ENCODE measurements at places on chromosomes 7 and 10.
A peak's percentile ranks its signal among the peaks of the same experiment; 100 is the strongest.

DNA sequence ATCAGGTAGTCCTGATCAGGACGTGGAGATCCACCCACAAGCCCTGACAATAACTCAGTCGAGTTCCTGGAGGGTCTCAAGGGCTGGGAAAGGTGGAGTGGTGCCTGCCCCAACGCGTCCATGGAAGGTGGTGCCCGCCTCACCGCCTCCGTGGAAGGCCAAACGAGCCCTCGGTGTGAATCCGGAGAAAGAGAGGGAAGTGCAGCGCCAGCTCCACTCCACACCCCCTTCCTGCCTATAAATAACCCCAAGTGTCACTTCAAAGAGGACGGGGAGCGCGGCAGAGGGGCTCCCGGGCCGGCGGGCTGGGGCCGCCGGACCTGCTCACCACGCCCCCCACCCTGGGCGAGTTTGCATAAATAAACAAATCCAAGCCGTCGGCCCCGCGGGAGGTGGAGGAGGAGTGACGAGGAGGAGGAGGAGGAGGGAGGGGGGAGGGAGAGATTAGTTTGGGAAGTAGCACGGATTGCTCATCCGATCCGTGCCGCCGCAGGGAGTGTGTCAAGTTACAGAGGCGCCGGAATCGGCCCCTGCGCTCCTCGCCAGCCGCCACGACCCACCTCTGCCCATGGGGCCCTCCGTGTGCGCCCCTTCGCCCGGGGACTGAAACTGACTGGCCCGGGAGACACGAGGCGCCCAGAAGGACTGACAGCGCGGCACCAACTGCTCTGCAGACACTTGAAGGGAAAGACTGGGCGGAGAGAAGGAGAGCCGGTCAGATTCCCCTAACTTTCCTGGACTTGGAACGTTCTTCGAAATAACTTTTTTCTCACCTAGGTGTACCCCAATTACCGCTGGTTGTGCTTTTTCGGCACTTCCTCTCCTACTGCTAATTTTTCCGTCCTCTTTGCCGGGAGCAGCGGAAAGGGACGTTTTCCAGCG lies at the start of gene COL13A1:
Gene COL13A1, plus strand, starts transcription at position 473 of the 882 bp plus-strand sequence. CDS start 518 bp downstream, outside the sequence.
- no peak for DNase-seq

DNA sequence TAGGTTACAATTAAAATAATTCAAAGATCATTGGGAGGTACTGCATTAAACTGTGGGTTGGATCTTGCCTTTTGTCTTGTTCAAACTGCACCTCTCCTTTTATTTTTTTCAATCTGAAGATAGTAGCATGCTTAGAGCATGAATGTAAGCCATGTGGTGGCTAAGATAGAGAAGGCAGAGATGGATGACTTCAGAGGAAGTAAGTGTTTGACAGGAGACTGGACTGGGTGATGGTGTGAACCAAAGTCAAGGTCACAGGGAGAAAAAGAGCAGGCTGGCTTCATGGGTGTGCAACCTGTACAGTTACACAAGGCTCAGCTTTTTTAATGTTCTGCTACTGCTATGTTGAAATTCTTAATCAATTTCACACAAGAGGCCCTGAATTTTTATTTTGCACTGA lies 85.6 kb downstream of the ZEB1 start:
- DNase-seq: no peak

GRCh38 chr10:84095811-84096497 lies 43.4 kb upstream of the GHITM start:
- DNase-seq: no peak

DNA sequence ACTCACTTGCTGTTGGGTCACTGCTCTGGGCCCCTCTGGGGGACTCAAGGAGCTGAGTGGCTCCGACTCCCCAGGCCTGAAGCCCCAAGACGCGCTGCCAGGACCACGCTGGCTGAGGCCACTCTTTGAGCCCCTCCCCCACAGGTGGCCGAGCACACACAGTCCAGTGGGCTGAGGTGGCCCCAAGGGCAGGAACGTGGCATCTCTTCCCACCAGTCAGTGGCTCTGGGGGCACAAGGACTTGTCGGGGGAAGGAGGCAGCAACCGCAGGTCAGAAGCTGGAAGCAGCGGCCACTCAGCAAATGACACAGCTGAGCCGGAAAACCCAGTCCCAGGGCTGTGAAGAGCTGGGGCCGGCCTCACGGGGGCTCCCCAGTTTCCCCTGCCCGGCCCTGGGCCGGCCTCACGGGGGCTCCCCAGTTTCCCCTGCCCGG lies 24.1 kb downstream of the GRIFIN start:
- DNase-seq: peak; percentile 22

DNA sequence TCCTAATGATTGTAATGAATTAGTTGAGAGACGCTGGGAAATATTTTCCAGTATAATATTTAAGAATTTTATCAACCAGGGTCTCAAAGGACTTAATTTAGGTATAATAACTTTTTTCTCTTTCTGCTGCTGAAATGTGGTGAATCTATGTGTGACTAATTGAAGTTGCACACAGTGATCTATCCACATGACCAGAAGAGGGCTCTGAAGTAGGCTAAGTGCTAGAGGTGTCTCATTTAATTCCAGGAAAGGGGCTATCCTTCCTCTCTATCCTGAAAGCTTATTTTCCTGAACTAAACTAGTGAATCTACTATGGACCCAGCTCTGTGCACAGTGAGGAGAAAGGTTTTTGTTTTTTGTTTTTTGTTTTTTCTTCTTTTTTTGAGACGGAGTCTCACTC lies 294.4 kb upstream of the MYO3A start:
- no peak for DNase-seq

- no peak for DNase-seq
Measured at GRCh38 chr10:15405319-15405718, 34.2 kb upstream of the FAM171A1 start.

DNA sequence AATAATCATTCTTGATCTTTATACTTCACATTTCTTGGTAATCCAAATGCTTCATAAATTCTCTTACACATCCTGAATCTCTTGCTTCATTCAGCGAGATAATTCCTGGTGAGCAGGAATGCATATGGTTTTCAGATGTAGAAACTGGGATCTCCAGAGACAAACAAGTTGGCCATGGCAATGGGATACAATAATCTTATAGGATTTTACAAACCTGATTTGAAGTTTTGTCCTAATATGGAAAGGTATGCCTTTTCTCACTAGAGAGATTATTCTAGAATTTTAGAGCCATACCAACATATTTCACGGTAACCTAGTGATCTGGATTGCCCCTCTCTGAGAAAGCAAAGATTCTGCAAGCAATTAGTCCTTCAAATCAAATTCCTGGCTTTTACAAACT lies 13.1 kb upstream of the TRDMT1 start:
- no peak for DNase-seq

- peak; percentile 75 for DNase-seq
Measured at GRCh38 chr10:13347500-13348156, 465 bp downstream of the SEPHS1 start.

DNA sequence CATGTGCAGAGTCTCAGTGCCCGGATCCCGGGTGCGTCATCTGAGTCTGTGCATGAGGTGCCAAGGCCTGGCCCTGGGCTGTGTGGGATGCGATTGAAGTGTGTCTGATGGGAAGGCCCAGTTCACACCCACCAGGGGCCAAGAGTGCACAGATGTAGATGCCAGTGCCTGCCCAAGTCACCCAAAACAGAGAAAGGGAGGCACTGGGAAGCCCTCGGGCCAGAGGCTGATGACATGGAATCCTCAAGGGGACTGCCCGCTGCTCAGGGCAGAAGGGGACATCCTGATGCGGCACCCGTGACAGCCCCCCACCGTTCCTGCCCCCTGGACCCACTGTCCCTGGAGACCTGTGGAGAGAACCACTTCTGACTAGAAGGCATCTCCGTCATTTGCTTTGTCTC lies 72.2 kb upstream of the ZNF479 start:
- DNase-seq: no peak

DNA sequence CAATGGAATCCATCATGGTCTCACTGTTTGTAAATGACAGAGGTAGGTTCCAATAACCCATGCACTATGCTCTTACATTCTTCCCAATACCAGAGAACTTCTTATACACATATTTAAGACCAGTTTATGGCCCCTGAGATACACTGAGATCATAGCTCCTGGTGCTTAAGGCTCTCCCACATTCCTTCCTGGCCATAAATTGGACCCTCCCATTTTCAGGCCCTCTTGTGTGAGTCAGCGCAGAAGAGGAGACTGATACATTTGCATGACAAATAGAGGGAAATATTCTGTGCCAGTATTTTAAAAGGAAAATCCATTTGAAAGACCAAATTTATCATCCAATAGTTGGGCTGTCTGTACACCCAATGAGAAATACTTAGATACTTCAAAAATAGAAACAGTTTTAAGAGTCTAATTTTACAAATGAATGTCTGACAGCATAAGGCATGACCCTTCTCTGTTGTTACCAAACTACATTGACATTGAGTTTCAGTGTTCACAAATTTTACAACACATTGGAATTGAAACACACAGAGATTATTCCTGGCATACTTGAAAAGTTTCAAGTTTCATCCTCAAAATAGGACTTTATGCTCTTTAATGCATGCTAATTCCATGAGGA lies 35.3 kb downstream of the SLC16A9 start:
- no peak for DNase-seq

GRCh38 chr7:100971111-100972001 lies 2.0 kb downstream of the MUC12 start:
- DNase-seq: no peak

- no peak for DNase-seq
Measured at GRCh38 chr10:68434657-68435056, 27.6 kb upstream of the RUFY2 start.

DNA sequence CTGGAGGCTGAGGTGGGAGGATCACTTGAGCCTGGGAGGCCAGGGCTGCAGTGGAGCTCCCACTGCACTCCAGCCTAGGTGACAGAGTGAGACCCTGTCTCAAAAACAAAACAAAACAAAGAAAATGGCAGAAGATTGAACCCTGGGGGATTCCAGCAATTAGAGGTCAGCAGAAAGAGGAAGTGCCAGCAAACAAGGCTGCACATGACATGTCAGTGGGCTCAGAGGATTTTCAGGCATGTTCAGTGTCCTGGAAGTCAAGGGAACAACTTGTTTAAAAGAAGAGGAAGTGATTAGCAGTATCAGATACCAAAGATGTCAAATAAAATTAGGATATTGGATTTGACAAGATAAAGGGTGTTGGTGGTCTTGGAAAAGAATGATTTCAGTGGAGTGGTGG lies 32.3 kb downstream of the RAB18 start:
- DNase-seq: no peak

DNA sequence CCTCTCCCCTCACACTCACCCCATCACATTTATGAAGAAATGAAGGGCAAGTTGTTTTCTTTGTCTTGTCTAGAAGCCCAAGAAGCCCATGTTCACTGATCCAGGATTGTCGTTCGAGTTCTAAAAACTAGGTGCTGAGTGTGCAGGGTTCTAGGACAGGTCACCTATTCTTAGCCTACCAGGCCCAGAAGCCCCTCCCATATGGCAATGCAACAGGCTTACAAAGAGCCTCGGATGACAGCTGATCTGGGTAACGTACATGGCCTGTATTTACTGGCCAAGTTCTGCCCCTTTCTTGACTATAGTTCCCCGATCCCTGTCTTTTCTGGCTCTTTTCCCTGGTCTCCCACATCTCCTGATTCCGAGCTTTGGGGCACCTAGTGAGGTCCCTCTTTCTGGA lies 160.9 kb downstream of the FZD1 start:
- DNase-seq: no peak

DNA sequence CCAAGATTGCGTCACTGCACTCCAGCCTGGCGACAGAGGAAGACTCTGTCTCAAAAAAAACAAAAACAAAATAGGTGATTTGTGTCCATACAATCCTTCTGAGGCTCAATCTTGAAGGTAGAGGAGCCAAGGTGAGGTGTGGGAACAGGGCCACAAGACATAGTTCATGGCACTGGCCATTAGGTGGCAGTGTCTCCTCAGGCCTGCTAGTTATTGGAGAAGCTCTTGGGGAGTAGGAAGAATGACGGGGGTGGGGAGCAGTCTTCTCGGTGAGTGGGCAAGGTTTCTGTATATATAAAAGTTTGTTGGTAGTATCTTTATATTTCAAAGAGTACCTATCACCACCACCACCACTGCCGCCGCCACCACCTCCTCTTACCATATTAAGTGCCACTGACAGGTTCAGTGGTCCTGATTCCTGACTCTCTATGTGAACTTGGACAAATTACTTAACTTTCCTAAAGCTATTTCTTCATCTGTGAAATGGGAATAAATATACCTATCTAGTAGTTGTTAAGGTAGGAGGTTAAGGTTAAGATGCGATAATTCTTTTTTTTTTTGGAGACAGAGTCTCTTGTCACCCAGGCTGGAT lies 24.0 kb downstream of the CCSER2 start:
- DNase-seq: peak; percentile 54

- no peak for DNase-seq
Measured at GRCh38 chr7:73547841-73548240, 9.6 kb downstream of the BCL7B start.

- DNase-seq: no peak
Measured at GRCh38 chr10:14456218-14456869, 125.6 kb upstream of the FRMD4A start.

DNA sequence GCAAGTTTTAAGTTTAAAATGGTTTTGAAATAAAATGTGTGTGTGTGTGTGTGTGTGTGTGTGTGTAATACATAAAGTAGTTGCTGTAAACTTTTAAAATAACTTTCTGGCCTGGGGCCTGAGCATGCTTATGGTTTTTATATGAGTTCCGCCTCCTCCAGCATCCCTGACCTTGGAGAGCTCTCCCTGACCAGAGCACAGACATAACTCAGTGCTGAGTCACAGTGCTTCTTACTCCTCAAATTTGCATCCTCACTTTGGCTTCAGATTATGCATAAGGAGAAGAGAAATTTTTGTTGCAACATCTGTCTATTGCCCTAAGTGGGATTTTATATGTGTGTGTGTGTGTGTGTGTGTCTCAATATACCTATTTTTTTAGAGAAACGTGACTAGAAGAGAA lies 200.8 kb downstream of the ELMO1 start:
- DNase-seq: no peak

DNA sequence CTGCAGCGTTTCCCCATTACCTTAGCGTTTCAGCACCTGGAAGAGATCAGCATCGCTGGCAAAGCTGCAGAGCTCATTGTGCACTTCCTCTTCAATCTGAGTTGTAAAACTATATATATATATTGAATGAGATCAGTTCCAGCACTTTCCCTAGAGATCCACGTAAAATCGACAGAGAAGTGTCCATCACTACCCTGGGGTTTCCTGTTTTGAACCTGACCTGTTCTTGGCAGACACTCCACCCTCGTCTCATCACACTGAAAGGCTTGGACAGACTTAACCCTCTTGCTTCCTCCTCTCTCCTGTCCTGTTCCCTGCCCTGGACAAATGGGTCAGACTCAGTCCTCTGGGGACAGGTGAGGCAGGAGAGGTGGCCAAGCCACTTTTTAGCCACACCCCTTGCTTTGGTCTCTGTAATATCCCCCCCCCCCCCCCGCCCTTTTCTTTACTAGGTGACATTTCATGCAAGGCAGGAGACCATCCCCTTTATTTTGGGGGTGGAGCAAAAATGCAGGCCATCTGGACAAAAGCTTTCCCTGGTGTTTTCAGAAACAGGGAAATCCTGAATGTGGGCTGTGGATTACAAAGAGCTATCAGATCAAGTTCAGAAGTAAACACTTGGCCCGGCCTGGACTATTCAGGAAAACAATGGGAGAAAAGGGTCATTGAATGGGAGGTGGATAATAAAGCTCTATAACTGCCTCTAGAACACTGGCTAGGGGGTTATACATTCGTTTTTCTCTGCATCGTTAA lies 83.7 kb upstream of the KDM7A start:
- no peak for DNase-seq
